ENCODE measurements at places on chromosomes 3 and 15.

- no peak for DNase-seq
Observed at GRCh38 chr3:143366672-143367071, 247.1 kb downstream of the CHST2 start.

GRCh38 chr3:34053626-34054025 lies 255.2 kb downstream of the PDCD6IP start:
- no peak for DNase-seq

DNA sequence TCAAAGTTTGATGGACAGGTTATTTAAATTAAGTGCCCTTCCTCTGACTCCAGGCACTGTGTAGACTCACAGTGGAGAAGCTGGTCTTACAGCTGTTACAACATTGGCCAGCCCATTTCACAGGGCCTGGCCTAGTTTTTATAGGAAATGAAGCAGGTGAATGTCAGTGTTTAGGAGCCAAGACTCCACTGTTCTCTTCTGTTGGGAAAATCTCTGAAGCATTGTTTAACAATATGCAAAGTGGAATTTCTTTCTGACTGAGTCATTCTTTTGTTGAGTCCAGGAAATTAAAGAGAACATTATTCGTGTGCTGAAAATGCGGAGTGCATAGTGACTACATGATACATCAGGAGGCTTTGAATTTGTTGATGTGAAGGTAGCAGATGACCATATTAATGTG lies 64.7 kb downstream of the ARRDC4 start:
- no peak for DNase-seq

DNA sequence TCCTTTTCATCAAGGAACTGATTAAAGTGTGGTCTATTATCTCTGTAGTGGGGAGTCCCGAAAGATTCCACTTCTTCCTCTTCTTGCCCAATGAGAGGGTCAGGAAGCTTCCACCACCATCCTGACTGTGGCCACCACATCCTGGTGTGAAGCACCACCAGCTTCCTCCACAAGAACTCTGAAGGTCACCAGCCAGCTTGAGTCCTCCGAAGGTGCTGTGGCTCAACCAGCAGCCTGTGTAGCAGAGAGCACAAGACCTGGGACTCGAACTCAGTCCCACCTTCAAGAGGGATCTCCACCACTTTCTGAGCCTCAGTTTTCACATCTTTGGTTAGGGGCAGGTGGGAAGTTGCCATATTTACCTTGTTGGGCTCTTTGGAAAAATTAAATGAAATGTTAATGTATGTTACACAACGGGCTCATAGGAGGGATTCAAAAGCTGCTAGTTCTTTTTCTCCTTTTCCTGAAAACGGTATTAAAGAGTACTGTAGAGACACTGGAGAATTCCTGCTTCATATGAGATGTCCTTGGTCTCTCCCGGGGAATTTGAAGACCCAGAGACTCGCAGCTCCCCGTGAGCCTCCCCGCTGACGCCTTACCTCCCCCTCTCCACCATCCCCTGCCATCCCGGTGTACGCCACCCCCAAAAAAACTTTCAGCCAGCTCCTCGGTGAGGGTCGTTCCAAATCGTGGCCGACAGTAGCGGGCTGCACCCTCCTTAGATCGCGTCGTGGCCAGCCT lies 816 bp upstream of the ACAN start:
- DNase-seq: no peak

Measured in CD4-positive, alpha-beta T cell treated with Interleukin-2 at 100 ng/mL for 4 hours (primary cell).